ENCODE measurements at places on chromosomes 7 and 10. TPM values are rescaled to one million over a fixed set of nuclear protein-coding genes. Genes with fewer than 3 reads are reported as not detected.

Gene SEMA3C
- total RNA-seq = 60.5 TPM

Gene FBXO24
- 0.61 TPM for total RNA-seq

Gene CPN1
- not detected for total RNA-seq

Gene MMP21
- 1.3 TPM for total RNA-seq

- no peak for DNase-seq
These were observed 12.0 kb upstream of the DHTKD1 start for GRCh38 chr10:12056748-12057147.

DNA sequence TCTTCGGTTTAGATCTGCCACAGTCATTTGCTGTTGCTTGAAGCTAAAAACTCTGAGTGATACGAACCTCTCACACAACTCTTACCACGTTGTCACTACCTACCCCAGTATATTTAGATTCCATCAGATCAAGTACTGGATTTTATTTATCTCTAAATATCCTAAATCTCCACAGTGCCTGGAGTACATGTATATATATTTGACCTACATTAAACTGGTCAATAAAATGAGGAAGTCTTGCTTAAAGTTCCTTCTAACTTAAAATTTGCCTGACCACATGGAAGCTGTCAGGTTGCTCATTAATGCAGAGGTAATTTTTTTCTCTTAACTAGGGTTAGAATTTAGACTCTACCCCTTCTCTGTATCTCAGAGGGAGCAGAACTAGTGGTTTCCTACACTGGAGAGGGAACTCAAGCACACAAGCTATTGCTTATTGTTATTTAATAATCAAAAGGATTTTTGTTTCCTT, 3.1 kb upstream of the MACC1 start:
- DNase-seq = no peak

- no peak for DNase-seq
These were observed 49.0 kb upstream of the SEMA3E start for GRCh38 chr7:83697804-83698530.

DNA sequence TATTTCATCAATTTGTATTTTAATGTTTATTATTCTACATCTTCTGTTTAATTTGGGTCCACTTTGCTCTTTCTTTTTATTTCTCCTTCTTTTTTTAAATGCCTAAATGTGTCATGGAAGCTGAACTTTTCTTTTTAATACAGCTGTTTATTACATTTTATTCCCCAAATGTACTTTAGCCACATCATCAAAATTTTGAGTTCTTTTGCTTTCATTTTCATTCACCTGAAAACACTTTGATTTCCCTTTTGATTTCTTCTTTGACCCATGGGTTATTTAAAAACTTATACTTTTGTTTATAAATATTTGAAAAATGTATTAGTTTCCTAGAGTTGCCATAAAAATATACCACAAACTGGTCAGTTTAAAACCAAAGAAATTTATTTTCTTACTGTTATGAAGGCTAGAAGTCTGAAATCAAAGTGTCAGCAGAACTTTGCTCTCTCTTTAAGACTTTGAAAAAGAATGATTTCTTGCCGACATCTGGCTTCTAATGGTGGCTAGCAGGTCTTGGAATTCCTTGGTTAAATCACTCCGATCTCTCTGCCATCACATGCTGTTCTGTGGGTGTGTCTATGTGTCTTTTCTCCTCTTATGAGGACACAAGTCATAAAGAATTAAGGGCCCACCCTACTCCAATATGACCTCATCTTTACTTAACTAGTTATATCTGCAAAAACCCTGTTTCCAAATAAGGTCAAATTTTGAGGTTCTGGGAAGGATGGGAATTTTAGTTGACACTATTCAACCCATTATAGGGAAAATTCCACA, 225.5 kb downstream of the ANKRD7 start:
- DNase-seq = no peak

DNA sequence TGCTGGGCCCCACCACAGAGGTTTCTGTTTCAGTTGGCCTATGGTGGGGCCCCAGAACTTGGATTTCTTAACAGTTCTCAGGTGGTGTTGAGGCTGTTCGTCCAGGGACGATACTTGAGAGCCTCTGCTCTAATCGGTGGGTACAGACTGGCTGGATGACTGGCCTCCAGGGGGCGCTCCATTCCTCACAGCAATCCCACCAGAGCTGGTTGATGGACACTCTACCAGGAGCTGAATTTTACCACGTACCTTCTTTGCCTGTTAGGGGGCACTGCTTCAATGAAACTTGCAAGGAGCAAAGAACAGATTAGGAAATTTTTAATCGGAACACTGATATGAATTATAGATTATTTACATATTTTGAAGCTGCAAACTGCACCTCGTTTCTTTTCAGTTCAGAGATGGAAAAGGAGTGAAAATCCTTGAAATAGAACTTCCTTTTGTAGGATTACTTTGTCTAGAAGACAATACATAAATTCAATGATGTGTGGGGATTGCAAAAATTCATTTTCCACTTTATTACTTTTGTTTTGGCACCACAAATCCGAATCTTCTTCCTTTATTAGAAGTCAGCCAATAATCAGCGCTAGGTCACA, 44.8 kb downstream of the KBTBD2 start:
- peak; percentile 88 for DNase-seq

- DNase-seq = no peak
These were observed 103.4 kb downstream of the SAMD9 start for GRCh38 chr7:93014410-93014809.

- no peak for DNase-seq
These were observed 44.8 kb downstream of the PDGFA start for GRCh38 chr7:474605-475424.

- DNase-seq = no peak
These were observed 229.9 kb downstream of the KIAA1217 start for GRCh38 chr10:24438800-24439199.

GRCh38 chr10:100347568-100348195, 649 bp downstream of the SCD start:
- no peak for DNase-seq

DNA sequence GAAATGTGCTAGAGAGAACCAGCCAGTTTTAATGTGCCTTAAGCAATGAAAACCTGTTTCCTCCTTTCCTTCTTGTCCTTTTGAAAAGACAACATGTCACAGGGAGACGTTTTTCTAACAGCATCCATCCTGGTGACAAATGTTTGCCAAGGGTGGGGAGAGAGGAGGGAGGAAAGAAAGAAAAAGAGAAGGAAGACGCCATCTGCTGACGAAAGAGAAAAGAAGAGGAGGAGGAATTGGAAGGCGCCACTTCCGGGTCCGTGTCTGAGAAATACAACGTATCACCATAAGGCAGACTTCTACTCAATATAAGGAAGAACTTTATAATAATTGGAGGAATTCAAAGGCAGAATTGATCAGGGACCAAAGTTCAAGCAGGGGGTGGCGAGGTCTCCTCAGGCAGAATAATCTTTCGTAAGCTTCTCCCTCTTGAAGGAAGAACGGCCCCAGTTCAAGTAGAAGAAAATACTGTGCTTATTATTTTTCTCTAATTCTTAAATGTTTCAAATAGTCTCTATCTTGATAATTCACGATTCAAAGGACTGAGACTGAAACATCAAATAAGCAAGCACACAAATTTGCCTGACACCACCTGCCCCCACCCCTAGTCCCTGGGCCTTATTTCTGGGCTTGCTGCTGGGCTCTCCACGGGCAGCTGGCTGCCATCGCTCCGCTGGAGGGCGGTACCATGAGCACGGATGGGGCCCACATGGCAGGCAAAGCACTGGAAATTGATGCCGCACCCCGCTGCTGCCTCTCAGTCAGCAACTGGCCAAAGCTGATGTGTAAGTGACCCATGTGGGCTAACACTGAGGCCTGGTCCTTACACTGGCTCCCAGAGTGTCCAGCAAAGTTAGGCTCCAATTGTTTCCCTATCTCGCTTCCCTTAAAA, 273.7 kb upstream of the KLF14 start:
- no peak for DNase-seq

DNA sequence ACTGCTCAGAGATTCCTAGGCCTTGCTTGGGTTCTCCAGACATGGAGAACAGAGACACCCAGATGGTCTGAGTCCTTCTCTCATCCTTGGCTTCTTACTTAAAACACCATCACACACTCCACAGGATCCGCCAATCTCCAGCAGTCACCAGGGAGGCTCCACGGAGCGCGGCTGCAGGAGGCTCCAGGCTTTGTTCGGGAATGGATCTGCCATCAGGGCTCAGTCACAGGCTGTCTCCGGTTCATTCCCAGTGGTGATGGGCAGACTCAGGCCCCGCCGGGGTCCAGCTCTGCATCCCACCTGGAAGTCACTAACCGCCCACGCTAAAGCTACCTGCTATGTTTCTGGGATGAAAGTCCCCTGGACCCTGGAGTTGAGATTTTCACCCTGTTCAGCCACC, 312.9 kb downstream of the TCERG1L start:
- DNase-seq = no peak

DNA sequence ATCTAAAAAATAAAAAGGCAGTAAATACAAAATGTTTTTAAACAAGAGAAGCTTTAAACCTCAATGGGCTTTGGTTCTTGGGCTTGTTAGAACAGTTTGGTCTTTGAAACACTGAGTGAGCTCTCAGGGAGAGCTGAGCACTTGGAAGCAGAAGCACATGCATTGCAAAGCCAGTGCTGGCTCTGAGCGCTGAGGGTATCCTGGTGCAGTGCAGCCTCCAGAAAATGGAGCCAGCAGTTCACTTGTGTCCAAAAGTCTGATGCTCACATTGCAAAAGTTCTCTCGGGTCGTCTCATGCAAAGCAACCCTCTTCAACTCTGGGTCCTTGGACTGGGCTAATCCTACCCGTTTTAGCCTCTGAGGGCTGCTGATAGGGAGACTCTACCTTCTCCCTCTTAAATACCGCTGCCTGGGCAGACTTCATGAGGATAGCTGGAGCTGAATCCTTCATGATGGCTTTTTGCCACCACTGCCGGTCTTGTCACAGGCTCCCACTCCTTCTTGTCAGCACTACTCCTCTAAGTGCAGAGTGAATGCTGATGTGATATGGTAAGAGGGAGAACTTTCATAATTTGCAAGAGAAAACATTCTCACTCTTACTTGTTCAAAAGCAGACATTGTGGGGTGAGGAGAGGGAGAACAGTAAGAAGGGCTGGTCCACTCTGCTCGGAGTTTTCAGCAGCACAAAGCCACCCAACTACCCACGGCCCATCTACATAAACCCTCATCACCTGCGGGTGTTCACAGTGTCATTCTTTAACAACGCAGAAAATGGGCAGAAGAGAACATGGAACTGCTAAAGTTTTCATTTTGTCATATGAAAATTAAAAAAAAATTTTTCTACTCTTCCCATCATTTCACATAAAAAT, 42.2 kb upstream of the BMPER start:
- DNase-seq = no peak

GRCh38 chr10:110664483-110665420, 20.6 kb downstream of the RBM20 start:
- DNase-seq = no peak

GRCh38 chr10:29026065-29026797, 262.6 kb upstream of the LYZL1 start:
- no peak for DNase-seq

DNA sequence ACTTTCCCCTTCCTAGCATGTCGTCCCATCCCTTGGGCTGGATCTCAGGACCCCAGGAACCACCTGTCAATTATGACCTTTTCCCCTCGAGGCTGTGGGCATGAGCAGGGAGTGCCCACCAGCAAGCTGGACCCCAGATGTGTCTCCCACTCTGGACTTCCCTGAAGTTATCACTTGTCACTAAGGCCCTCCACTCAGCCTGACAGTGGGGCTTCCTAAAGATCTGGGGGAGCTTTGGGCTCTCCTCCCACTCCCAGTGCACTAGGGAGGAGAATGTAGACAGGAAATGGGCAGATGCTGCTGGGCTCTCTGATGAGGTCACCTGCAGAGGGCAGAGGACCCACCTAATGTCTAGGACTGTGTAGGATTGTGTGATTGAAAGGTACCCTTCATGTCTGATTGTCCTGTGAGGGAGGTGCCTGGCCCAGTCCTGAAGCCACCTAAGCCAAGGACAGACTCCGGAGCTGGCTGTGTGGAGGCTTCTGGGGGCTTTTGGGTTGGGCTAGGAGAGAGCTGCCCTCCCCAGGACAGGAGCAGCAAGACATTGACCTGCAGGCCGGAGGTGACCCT, 18.7 kb downstream of the MYO1G start:
- no peak for DNase-seq

GRCh38 chr7:93364806-93365205, 132.6 kb downstream of the VPS50 start:
- no peak for DNase-seq

DNA sequence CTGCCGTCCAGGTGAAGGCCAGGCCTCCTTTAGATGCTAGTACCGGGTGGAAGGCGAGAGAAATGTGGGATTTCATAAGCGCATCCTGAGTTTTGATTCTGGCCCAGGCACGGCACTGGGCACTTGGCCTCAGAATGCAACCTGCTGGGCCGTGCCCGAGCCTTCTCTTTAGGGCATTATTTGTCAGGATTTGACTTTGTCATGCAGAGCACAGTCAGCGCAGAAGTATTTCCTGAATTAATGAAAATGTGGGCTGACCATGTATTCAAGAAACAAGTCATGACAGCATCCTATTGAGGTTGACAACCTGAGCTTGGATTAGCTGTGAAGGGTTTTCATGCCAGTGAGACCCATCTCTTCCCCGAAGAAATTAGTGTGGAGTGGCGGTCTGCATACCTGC, 34.4 kb downstream of the RCC1L start:
- no peak for DNase-seq

- no peak for DNase-seq
These were observed 27.8 kb downstream of the ADCY1 start for GRCh38 chr7:45601816-45602540.

DNA sequence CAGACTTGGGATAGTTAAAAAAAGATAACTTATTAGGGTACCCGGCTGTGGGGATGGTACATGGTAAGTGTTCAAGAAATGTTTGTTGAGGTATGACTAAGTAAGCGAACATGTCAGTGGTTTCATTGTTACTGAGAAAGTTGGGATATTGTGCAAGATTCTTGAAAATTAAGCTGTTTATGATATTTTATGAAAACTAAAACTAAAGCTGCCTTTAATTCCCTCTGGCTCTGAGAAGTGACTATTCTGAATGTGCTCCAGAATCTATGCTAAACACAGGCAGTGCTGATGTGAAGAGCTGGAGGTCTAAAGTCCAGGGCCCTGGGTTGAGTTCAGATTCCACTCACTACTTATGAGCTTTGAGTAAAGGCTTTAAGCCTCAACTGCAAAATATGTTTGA, 72.9 kb downstream of the AOAH start:
- DNase-seq = no peak

DNA sequence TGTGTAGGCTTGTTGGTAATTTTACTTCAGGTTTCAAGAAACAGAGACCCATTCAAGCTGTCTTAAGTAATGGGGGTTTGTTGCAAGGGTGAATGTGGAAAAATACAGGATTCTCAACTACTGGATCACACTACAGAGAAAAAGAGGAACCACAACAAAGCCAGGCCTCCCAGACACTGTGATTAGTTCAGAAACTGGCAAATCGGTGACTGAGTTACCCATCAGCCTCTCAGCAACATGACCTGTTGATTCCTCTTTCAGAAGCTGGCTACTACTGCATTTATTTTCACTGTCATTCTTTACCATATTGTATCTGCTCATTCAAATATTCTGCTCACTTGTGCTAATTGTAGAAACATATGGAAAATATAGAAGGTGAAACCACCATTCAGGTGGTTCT, 16.0 kb downstream of the CCDC71L start:
- no peak for DNase-seq

- no peak for DNase-seq
These were observed 46.6 kb upstream of the IGFBP3 start for GRCh38 chr7:45967591-45968157.

- DNase-seq = no peak
These were observed 82.3 kb downstream of the ZNF503 start for GRCh38 chr10:75319274-75319673.

- DNase-seq = no peak
These were observed 797 bp upstream of the STMP1 start for GRCh38 chr7:135661311-135662122.
